BE2C (cell line): ENCODE measurements at places on chromosomes 3 and 15.

GRCh38 chr15:88447741-88448140, 19.4 kb downstream of the MRPL46 start:
- DNase-seq = no peak

DNA sequence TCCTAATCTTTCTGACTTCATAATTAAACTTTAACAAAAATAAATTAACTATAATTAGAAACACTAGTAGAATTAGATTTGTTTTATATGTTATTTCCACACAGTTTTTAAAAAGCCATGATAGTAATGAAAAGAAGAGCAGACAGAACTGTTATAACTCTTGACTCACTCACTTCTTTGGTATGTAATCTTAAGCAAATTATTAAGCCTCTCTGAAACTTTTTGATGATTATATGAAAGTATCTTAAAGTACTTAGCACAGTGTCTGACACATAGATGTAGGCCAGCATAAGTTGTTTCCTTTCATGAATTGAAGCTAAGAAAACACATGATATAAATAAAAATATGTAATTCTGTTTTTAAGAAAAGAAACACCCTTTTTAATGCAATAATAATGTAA, 123.6 kb upstream of the MLF1 start:
- DNase-seq = no peak

- no peak for DNase-seq
These were observed 45.2 kb downstream of the KLHL25 start for GRCh38 chr15:85749261-85750151.

GRCh38 chr15:61038387-61038786, 190.7 kb downstream of the RORA start:
- peak; percentile 63 for DNase-seq

DNA sequence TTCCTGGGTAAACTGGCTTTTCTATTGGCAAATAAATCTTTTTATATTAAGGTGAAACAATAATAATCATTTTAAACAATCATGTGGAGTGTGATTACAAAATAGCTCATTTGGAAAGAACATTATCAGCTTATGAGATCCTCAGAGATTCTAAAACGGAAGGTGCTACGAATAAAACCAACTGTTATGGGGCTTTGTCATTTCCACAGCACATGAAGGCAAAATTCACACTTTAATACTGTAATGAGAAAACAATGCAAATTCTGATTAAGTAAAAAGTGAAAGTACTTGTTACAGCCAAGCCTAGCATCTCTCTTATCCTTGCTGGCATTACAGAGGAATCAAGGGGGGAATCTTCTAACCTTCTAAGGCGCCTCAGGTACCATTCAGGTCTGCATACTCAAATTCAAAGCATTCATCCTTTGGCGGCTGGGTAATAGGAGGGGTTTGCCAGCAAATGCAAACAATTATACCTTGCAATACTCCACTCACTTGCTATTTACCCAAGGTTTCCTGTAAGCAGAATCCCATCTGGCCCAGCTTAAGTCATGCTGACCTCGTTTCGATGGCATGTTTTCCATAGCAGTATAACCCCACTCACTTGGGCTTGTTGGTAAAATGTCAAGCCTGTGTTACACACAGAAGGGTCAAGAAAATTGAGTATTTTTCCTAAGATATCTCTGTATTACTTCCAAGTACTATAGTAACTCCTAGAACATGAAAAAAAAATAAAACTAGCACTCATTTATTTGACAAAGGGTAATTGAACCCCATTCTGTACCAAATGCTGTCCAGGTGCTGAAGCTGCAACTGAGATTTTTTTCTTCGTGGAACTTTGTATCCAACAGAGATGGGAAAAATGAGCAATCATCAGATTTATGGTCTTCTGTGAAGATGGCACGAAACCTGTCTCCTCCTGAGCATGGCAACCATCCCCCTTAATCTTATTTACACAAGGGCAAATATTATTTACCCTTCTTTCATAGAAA, 183.7 kb upstream of the LMCD1 start:
- DNase-seq = no peak

- DNase-seq = no peak
These were observed 200.5 kb downstream of the TPRG1 start for GRCh38 chr3:189372243-189372642.

DNA sequence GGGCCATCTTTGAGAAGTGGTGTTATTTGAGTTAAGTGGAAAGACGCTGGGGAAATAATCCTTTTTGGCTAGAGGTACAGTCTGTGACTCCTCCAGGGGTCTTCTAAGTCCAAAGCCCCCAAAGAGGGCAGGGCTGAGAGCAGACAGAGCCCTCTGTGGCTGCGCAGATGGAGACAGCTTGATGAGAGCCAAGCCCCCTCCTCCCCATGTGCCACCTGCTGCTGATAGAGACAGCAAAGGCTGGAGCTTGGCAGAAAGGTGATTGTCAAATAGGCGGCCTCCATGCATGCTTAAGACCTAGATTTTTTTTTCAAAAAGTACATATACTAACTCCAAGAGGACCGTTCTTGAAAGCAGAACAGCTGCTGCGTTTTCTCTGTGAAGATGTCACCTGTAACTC, 72.4 kb downstream of the CRYGS start:
- no peak for DNase-seq

- no peak for DNase-seq
These were observed 13.1 kb downstream of the DET1 start for GRCh38 chr15:88533376-88533775.

DNA sequence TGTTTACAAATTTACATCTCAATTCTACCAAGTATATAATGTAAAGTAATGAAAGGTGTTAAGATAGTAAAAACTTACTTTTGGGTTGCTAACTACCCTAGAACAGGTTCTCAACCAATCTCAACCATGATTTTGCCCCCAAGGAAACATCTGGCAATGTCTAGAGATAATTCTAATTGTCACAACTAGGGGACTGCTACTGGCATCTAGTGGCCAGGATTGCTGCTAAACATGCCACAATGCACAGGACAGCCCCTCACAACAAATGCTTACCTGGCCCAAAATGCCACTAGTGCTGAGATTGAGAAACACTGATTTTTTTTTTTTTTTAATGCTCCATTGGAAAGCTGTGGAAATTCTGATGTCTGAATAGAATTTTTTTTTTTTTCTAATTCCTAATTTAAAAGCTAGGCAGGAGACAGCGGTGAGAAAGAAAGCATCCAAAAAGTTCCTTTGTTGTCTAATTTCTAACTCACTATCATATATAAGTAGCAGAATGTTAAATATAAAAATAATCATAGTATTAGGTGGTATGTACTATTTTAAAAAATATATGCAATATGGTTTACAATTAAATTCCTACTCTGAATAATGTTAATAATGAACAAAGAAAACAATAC, 81.5 kb downstream of the TJP1 start:
- peak; percentile 28 for DNase-seq

DNA sequence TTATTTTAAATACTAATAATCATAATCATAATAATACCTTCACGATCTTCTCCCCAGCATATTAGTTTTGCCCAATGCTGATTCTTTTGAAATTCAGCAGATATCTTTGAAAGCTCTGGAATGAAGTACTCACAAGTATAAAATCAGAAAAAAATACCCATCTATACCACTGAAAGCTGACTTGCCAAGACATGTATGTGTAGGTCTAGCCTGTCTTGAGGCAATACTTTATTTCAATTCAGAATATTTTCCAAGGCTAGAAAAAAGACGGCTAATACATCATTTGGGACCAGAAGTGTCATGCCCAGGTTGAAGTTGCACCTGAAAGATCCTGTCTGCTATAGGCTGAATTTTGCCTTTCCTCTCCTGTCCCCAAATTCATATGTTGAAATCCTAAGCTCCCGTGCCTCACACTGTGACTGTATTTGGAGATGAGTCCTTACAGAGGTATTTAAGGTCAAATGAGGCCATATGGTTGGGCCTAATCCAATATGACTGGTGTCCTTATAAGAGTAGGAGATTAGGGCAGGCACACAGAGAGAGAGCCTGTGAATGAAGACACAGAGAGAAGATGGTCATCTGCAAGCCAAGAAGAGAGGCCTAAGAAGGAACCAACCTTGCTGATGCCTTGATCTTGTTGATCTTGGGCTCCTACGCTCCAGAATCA, 255.9 kb upstream of the CMC1 start:
- DNase-seq = no peak

- no peak for DNase-seq
These were observed 241.3 kb downstream of the UBE2E2 start for GRCh38 chr3:23444386-23444785.

- no peak for DNase-seq
These were observed 1368.9 kb downstream of the OTOL1 start for GRCh38 chr3:162865466-162865865.

- no peak for DNase-seq
These were observed 3.1 kb upstream of the RNF168 start for GRCh38 chr3:196506687-196507086.

GRCh38 chr3:33057320-33058298, 39.3 kb downstream of the GLB1 start:
- no peak for DNase-seq

GRCh38 chr3:9550999-9551398, 2.6 kb downstream of the LHFPL4 start:
- DNase-seq = no peak

DNA sequence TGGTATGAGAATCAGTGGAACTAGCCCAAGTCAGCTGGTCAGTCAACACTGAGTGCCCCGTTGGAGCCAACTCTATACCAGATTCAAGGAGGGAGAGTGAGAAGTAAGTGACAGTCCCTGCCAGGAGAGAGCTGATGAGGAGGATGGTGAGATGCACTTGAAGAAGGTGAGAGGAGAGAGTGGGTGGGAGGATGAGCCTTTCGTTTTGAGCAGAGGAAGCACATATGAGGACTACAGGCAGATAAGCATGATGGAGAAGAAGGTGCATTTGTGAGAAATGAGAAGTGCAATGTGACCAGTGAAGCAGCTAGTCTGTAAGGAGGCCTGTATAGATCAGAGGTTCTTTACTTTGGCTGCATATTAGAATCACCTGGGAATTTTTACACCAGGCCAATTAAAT, 40.4 kb downstream of the NME9 start:
- DNase-seq = no peak

GRCh38 chr3:43326891-43327581, 40.7 kb downstream of the SNRK start:
- DNase-seq = no peak

GRCh38 chr3:196812853-196813252, 54.9 kb upstream of the SENP5 start:
- no peak for DNase-seq

- no peak for DNase-seq
These were observed 784 bp upstream of the SAMMSON start for GRCh38 chr3:69998759-69999139.

- DNase-seq = no peak
These were observed 65.4 kb upstream of the SEC61A1 start for GRCh38 chr3:127986803-127987202.

GRCh38 chr3:52085681-52086282, 29.4 kb upstream of the DUSP7 start:
- DNase-seq = no peak

- peak; percentile 47 for DNase-seq
These were observed at the start of gene DCLK3 for GRCh38 chr3:36763850-36764703. Gene DCLK3 (minus strand): TSS chr3:36764553. CDS start chr3:36764263, 290 bp downstream.

GRCh38 chr3:172268868-172269267, 179.4 kb downstream of the GHSR start:
- DNase-seq = no peak

DNA sequence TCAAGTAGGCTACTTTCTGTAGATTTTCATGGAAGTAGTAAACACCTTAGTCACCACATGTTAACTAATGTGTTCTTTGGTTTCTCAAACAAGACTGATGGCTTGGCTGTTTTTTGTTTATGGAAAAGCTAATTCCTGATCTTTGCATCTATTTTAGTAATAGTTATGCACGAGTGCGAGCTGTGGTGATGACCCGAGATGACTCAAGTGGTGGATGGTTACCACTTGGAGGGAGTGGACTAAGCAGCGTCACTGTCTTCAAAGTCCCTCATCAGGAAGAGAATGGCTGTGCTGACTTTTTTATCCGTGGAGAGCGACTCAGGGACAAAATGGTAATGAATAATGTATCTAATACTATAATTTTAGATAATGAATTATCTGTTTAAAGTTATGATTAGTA, 46.6 kb downstream of the SPRED1 start:
- DNase-seq = no peak

DNA sequence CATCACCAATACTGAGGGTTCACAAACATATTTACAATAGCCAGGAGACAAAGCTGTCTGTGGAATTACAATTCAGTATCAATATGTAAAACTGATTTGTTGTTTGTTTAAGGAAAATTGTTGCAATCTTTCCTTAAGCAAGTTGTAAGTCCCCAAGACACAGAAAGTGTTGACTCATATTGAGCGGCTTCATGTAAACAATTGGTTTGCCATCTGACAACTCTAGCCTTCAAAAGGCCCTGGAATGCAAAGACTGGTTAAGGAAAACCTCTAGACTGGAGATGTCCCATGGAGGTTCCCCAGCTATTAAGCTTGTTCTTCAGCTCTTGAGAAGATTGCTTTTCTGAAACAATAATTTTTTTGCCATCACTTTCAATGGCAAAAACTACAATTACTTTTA, 283.7 kb upstream of the PROK2 start:
- no peak for DNase-seq

DNA sequence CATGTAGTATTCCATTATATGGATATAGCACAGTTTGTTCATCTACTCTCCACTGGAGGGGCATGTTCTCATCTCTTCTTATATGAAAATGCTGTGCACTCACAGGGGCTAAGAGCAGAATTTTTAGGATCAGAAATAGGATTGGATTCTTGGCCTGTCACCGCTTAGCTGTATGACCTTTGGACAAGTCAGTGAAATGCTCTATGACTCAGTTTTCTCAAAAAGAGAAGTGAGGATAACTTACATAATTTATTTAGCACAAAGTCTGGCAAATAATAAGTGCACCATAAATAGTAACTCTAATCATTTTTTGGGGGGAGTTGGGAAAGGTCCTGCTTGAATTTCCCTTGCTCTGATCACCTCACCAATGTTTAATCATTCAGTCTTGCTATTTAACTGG, 103.7 kb upstream of the LRIG1 start:
- DNase-seq = no peak

- DNase-seq = no peak
These were observed 4.2 kb downstream of the LRRC2 start for GRCh38 chr3:46561951-46562350.

GRCh38 chr3:193942516-193943055, 193.4 kb upstream of the HES1 start:
- DNase-seq = no peak

DNA sequence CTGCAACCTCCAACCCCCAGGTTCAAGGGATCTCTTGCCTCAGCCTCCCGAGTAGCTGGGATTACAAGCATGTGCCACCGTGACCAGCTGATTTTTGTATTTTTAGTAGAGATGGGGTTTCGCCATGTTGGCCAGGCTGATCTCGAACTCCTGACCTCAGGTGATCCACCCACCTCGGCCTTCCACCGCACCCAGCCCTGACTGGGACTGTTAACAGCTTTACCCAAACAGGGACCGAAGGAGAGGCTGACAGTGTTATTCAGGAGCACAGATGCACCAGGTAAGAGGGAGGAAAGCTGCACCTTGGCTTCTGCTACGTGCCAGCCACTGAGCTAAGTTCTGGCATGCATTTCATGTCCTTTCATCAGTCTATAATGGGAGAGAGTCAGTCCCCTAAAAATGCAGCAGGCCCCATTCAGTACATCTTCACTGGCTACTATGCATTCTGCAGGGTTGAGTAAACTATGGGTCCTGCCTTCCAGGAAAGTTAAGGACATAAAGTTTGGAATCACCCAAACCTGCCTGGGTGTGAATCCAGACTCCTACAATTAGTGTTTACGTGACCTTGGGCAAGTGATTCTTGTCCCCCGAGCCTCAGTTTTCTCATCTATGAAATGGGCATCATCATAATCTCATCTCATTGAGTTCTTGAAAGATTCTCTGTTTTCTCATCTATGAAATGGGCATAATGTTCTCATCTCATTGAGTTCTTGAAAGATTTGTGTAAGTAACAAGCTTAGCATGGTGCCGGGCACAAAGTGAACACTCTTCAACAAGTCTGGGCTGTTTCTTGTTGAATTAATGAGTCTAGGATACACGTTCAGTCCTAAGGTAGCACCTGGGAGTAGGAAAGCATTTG, 82.2 kb downstream of the CPN2 start:
- no peak for DNase-seq
